ENCODE measurements at places on chromosomes 5 and 9.

DNA sequence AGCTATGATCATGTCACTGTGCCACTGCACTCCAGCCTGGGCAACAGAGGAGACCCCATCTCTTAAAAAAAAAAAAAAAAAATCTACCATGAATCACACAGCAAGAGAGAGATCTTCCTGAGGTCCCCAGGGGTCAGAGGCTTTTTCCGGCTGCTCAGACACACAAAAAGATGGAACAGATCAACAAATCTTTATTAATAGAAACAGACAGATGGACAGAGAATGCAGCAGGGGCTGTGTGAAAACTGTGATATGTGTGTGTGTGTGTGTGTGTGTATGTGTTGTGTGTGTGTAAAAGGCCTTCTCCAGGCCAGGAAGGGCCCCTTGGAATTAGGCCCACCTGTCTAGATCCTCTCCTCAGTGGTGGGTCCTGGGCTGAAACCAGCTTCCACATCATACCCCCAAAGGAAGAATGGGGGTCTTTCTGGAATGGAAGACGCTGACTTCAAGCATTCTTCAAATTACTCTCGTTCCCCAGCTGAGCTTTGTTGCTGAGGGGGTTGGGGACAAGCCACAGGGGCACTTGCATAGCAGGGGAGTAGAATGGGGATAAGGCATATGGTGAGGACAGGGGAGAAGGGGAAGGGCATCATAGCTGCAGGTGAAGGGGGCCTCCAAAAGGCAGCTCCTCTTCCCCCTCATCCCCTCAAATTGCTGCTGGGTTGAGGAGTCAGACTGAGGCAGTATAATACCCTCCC is 2.9 kb downstream of the SIGMAR1 start:
- no peak for DNase-seq

DNA sequence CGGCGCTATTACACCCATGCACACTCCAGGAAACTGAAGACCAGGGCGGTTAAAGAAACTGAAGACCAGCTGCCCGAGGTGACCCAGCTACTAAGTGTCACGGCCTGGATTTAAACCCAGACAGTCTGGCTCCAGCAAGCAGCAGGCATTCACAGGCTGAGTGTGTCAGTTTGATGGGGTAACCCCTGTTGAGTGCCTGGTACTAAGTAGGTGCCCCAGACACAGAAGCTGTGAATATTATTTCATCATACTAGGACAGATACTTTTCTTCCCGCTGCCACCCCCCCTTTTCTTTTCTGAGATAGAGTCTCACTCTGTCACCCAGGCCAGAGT is 7.3 kb downstream of the ENG start:
- DNase-seq = no peak

DNA sequence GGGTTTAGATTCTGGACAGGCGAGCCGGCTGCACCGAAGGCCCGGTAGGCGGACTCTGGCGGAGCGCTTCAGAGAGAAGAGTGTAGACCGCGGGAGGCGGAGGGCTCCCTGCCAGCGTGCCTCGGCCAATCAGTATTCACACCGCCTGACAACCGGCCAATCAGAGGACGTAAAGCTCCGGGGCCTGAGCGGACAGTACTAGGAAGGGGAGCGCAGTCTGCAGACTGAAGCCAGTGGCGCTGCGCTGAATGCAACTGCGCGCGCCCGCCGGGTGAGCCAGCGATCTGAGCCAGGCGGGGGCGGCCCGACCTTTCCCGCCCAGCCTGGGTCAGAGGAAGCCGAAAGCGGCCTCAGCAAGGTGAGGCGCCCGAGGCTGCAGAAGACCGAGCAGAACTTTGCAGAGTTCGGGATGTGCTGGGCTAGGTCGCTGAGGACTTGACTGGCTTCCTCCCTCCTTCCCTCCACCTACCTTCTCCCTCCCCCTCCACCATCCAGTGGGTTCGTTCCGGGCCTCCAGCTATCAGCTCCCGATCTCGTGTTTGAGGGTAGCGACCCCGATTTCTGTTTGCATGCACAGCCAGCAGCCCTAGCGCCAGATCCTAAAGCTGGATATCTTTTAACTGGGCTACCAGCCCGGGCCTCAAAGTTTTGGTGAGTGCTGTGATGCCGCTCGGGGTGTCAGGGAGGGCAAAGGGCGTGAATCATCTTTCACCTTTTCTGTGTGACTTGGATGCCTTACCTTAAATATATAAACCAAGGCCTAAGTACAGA is at the start of gene DMRT2:
TSS of gene DMRT2 (plus strand) at position 233 of the 771 bp plus-strand sequence. CDS start 1,257 bp downstream, outside the sequence.
- DNase-seq = no peak

DNA sequence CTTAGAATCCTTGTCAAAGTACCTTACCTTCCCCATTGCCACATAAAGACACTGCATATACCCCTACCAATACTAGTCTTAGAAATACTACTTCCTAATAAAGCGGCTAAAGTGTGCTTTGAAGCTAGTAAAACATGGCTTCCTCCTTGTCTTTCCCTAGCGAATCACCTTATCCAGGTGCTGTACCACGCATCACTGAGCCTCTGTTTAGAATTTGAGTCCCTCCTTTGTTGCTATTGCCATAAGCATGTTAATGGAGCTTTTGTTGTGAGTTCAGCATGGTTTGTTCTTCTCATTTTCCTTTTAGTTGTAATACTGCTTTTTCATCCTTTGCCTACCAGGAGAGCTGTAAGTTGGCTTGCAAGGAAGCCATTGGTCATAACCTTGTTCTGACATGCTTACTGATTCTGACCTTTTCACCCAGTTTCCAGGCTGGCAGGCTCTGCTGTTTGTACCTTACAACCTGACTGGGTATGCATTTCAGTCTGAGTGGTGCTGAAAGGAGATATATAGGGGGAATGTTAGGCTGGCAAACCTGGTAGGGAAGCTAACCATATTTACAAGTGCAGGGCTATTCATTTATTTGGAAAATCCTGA is 49.8 kb downstream of the LMNB1 start:
- DNase-seq = no peak

- DNase-seq = no peak
Measured at GRCh38 chr5:76207120-76207519, 123.9 kb downstream of the SV2C start.

GRCh38 chr5:151811593-151812321 is 40.0 kb downstream of the G3BP1 start:
- no peak for DNase-seq

- no peak for DNase-seq
Measured at GRCh38 chr5:69364850-69365249, 4.5 kb downstream of the AK6 start.
